ENCODE measurements at places on chromosomes 16 and 17. TPM values are rescaled to one million over a fixed set of nuclear protein-coding genes. Genes with fewer than 3 reads are reported as not detected.

CCL8 gene
- not detected for total RNA-seq

GNG13 gene
- total RNA-seq = not detected

TERB1 gene
- not detected for total RNA-seq

CLEC18B gene
- total RNA-seq = not detected

- H3K4me3 ChIP-seq = no peak overlapping the region
- no peak overlapping the region for H3K27ac ChIP-seq
- no peak for DNase-seq
- no peaks in the 10 kb centered on the region for H3K27me3 ChIP-seq
- no peaks in the 10 kb centered on the region for H3K36me3 ChIP-seq
Measured at GRCh38 chr17:56150649-56151048, 2.6 kb upstream of the ANKFN1 start.

- H3K27ac ChIP-seq = peak overlapping the region; percentile 24
- no peaks in the 10 kb centered on the region for H3K27me3 ChIP-seq
- no peak for DNase-seq
- H3K36me3 ChIP-seq = peaks cover 48% of the 10 kb centered on the region
- peaks cover 41% of the 10 kb centered on the region for H3K4me1 ChIP-seq
Measured at GRCh38 chr17:45290269-45290765, 26.5 kb downstream of the MAP3K14 start.

- no peak overlapping the region for H3K4me3 ChIP-seq
- no peak overlapping the region for H3K27ac ChIP-seq
- no peaks in the 10 kb centered on the region for H3K36me3 ChIP-seq
Measured at GRCh38 chr17:69574257-69575197, 160.0 kb downstream of the MAP2K6 start.

DNA sequence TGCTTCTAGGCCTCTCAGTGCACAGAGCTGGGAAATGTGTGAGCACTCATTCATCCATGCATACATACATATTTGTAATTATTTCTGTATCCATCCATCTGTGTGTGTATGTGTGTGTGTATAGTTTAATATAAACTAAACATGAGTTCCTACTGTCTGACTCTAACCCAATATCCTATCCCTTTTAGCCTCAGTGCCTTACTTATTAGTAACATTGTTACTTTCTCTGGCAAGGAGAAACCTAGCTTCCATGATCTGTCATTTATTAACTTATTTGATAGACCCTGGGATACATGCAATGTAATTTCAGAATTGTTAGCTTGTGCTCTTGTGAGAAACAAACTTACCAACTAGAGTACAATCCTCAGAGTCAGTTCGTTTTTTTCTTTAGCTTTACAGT lies 59.0 kb upstream of the WSCD1 start:
- peaks cover 22% of the 10 kb centered on the region for H3K27me3 ChIP-seq
- DNase-seq = no peak
- H3K4me3 ChIP-seq = no peak overlapping the region

DNA sequence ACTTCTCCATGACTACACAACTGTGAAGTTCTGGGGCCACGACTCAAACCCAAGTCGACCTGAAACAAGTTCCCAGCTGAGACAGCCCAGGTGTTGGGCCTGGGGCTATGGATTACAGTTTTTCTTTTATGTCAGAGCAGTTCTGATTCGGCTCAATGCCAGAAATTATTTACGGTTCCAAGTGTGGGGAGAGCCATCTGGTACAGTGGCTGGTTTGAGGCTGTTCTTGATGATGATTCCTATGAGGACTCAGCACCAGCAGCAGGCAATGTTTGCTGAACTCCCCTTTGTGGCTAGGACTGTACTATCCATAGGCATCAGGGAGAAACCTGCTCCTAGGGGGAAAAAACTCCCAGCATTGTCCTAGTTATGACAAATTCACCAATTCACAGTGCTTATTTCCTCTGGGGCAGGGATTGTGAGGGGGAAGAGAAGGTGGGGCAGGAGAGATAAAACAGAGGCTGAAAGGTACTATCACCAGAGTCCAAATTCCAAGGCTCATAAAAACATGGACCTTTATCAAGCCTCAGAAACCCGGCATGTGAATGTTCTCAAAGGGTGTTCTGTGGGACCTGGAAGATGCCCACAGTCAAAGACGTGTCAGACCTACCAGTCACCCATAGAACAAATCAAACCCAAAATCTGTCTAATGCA lies 18.2 kb upstream of the CMTM4 start:
- DNase-seq = no peak
- no peak overlapping the region for H3K27ac ChIP-seq
- peaks cover 2% of the 10 kb centered on the region for H3K36me3 ChIP-seq

GRCh38 chr17:81386141-81386645 lies 9.1 kb upstream of the BAHCC1 start:
- H3K4me1 ChIP-seq = peaks cover 3% of the 10 kb centered on the region
- peak overlapping the region; percentile 3 for H3K4me3 ChIP-seq
- DNase-seq = no peak
- H3K27ac ChIP-seq = no peak overlapping the region
- H3K36me3 ChIP-seq = no peaks in the 10 kb centered on the region
- peaks cover 37% of the 10 kb centered on the region for H3K27me3 ChIP-seq

- H3K36me3 ChIP-seq = peaks cover 8% of the 10 kb centered on the region
- DNase-seq = no peak
- H3K27me3 ChIP-seq = no peaks in the 10 kb centered on the region
- no peaks in the 10 kb centered on the region for H3K4me1 ChIP-seq
Measured at GRCh38 chr16:53995378-53995777, 291.2 kb downstream of the IRX3 start.

DNA sequence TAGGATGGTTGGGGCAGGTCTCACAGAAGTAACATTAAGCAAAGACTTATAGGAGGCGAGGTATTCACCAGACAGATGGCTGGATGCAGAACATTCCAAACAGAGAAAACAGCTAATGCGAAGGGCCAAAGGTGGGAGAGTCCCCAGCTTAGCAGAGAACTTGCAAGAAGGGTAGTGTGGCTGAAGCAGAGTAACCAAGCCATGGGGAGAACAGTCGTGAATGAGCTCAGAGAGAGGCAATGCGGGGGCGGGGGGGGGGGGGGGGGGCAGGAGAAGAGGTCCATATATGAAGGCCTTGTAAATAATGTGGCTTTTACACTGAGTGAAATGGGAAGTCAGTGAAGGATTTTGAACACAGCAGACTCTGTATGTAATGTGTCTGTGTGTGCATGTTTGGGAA lies 81.3 kb downstream of the SMG6 start:
- peak overlapping the region; percentile 50 for H3K27ac ChIP-seq
- H3K36me3 ChIP-seq = peaks cover 7% of the 10 kb centered on the region
- H3K4me1 ChIP-seq = peaks cover 37% of the 10 kb centered on the region

DNA sequence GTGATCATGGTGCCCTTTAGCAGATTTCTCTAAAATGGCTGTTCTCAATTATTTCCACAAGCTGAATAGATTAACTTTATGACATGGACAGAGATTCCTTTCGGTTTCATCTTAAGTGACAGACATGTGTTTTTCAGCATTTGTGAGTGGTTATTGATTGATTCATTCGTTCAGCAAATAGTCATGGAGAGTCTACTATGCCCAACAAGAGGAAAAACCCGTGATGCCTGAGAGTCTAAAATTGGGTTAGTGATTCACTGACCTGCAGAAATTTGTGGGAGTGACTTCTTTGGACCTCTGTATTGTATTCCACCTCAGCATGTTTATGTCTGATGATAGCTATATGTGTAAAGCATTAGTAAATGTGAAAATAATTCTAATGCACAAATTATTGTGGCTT lies 28.0 kb upstream of the DUSP14 start:
- peak; percentile 13 for DNase-seq
- peaks cover 15% of the 10 kb centered on the region for H3K4me1 ChIP-seq
- no peaks in the 10 kb centered on the region for H3K27me3 ChIP-seq
- no peak overlapping the region for H3K4me3 ChIP-seq
- H3K36me3 ChIP-seq = peaks cover 36% of the 10 kb centered on the region
- peak overlapping the region; percentile 63 for H3K27ac ChIP-seq

DNA sequence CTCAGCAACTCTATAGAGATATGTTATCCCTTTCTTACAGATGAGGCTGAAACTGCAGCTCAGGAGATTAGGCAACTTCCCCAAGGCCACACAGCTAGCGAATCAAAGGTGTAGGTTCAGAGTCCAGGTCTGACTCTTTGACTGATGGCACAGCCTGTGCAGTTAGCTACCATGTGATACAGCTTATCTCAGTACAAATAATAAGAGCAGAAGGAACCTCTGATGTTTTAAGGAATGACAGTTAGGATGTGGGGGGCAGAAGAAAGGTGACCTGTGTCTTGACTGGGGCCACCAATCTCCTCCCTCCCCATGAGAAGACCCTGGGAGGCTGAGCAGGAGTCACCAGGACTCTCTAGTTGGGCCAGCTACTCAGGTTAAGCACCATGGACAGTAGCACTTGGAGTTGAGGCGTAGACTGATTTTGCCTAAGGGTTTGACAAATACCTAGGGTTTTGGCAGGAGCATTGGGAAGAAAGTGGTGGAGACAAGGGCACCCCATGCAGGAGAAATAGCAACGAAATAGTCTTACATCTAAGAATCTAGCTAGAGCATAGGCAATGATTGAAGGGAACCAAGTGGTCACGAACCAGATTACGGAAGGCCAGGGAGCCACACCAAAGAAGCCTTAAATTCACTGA lies 22.8 kb upstream of the ACSM2B start:
- no peaks in the 10 kb centered on the region for H3K4me1 ChIP-seq
- H3K27ac ChIP-seq = no peak overlapping the region
- no peaks in the 10 kb centered on the region for H3K36me3 ChIP-seq
- DNase-seq = no peak

DNA sequence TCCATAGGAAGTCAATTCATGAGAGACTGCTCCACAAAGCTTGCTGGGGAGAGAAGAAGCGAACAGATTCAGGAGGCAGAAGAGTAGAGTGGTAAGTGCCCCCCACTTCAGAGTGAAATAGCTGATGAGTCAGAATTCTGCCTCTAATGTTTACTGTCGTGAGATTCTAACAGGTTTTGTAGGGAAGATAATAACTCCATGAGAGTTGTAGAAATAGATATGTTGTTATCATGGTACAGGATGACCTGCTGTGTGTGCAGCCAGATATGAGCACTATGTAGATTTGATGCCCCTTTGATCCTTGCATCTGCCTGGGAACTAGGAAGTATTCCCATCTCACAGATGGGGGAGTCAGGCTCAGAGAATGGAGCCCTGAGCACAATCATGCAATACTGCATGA lies 502.4 kb upstream of the CDH11 start:
- no peaks in the 10 kb centered on the region for H3K36me3 ChIP-seq
- H3K27me3 ChIP-seq = no peaks in the 10 kb centered on the region
- DNase-seq = no peak
- no peak overlapping the region for H3K27ac ChIP-seq
- no peak overlapping the region for H3K4me3 ChIP-seq
- no peaks in the 10 kb centered on the region for H3K4me1 ChIP-seq

- H3K36me3 ChIP-seq = no peaks in the 10 kb centered on the region
- H3K27ac ChIP-seq = no peak overlapping the region
- no peak overlapping the region for H3K4me3 ChIP-seq
- H3K4me1 ChIP-seq = no peaks in the 10 kb centered on the region
- no peaks in the 10 kb centered on the region for H3K27me3 ChIP-seq
Measured at GRCh38 chr17:11404431-11405276, 163.6 kb downstream of the SHISA6 start.

DNA sequence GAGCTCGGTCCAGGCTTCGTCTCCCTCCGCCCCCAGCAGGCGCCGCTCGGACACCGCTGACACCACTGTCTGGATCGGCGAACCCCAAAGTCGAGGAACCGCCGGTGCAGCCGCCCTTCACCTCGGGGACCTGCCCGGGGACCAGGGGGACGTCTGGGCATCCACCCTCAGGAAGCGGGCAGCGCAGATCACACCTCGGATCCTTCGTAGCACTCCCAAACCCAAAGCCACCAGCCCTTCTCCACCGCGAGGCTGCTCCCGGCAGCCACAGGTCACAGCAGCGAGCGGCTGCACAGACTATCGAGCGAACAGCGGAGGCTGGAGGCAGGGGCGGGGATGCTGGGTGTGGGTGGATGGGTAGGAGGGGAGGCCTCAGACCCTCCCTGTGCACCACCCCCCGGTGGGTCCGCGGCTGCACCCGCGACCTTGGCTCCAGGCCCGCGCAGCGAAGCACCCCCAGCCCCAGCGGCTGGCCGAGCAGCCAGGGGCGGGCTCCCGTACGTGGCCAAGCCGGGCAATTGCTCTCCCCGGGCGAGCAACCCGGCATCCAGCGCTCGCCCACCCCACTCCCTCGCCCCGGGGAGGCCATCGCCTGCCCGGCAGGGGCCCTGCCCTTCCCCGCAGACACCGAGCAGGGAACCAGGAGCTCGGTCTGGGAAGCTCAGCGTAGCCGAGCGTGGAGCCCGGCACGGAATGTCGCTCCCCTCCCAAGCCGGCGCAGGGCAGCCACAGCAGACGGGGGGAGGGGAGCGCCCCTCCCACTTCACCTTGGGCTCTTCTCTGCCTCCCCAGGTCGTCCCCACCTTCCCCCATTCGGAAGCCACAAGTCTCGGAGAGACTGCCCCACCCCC lies 1.0 kb downstream of the SDK2 start:
- H3K4me3 ChIP-seq = peak overlapping the region; percentile 53

- H3K4me1 ChIP-seq = no peaks in the 10 kb centered on the region
- no peaks in the 10 kb centered on the region for H3K36me3 ChIP-seq
- H3K4me3 ChIP-seq = no peak overlapping the region
- H3K27me3 ChIP-seq = no peaks in the 10 kb centered on the region
- peak; percentile 16 for DNase-seq
Measured at GRCh38 chr16:6684076-6684673, 648.5 kb upstream of the RBFOX1 start.

DNA sequence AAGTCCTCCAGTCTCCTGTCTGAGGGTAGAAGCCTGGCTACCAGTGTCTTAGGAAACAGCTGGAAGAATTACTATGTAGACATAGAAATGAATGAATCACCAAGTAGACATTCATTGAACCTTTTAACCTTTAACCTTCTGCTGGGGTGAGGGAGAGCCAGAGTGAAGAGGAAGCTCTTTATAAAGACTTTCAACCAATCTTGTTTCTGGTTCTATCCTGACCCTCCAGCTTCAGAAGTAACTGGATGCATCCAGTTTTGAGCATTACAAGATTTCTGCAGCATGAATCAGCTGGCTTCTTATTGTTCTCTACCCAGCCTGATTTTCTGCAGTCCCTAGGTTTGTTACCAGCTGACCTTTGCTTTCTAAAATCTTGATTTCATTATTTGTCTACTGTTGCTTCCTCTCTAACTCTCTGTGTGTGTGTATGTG lies 8.5 kb downstream of the TEKT1 start:
- H3K4me3 ChIP-seq = no peak overlapping the region
- no peak overlapping the region for H3K27ac ChIP-seq
- H3K36me3 ChIP-seq = no peaks in the 10 kb centered on the region
- H3K4me1 ChIP-seq = no peaks in the 10 kb centered on the region
